ENCODE measurements at places on chromosomes 5 and 9. TPM values are rescaled to one million over a fixed set of nuclear protein-coding genes. Genes with fewer than 3 reads are reported as not detected.

DNA sequence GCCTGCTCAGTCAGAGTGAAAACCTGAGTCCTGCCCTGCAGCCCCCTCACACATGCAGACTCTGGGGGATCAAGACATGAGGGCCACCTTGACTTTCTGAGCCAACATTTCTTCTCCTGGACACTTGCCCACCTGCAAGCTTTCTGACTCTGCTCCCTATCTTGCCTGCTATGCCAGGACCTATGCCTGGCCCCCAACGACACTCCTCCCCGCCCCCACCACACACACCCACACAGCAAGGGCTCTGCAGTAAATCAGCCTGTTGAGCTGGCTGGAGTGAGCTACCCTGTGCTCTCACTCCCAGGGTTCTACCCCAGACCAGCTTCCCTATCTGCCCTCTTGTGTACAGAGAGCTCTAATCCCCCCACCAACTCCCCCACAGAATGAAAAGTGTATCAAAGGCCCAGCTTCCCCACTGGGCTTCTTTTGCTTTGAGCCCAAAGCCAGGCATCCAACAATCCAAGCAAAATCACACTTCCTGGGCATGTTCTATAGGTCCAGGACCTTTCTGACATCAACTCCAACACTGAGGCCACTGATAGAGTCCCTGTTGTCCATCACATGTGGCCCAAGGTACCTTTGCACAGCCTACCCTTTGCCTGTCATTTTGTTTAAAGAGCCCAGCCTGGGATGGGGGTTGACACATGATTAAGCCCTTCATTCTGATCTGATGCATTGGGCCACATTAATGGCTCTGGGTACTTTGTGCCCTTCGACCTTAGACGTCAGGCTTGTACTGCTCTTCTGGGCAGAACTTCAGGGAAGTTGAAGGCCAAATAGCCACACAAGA lies 7.2 kb downstream of the PDLIM4 start:
- DNase-seq, result no peak
- H3K36me3 ChIP-seq, result no peaks in the 10 kb centered on the region
- H3K4me3 ChIP-seq, result no peak overlapping the region
- no peaks in the 10 kb centered on the region for H3K27me3 ChIP-seq

Gene OR2S2
- total RNA-seq, result not detected

DNA sequence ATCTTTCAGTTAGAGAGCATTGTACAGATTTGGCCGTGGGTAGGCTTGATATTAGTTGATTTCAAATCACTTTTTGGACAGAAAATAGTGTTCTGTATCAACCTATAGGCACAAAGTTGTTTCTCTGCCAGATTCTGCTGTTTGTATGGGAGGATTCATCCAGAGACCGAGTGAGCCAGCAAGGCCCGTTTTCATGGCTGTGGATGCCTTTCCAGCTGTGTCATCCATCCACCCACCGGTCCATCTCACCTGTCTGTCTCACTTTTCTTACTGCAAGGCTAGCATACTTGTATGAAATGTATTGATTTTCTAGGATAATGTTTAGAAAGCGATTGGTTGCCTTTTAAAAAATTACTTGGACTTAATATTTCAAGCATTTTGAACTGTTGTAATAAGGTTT lies 34.4 kb downstream of the ICE1 start:
- H3K4me1 ChIP-seq, result no peaks in the 10 kb centered on the region
- H3K4me3 ChIP-seq, result no peak overlapping the region
- H3K27ac ChIP-seq, result no peak overlapping the region
- peaks cover 40% of the 10 kb centered on the region for H3K36me3 ChIP-seq
- DNase-seq, result no peak
- no peaks in the 10 kb centered on the region for H3K27me3 ChIP-seq

DNA sequence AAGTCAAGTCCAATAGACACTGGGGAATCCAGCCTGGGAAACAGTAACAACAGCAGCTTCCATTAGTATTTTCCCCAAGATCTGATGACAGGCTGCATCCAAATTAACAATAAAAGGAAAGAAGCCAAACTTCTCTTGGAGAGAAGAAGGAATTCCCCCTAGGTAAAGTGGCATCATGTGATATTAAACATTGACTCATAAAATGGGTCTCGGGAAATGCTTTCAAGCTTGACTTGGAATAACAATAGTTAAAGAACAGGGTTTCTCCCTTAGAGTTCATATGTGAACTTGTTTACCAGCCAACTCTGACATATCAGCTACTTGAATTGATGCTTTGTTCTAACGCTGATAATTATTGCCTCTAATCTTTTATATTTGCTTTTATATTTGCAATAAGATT lies 45.4 kb downstream of the ENTREP1 start:
- no peaks in the 10 kb centered on the region for H3K36me3 ChIP-seq
- H3K4me3 ChIP-seq, result no peak overlapping the region
- H3K27ac ChIP-seq, result no peak overlapping the region

- DNase-seq, result no peak
- H3K27ac ChIP-seq, result no peak overlapping the region
- H3K4me3 ChIP-seq, result no peak overlapping the region
- no peaks in the 10 kb centered on the region for H3K36me3 ChIP-seq
- no peaks in the 10 kb centered on the region for H3K4me1 ChIP-seq
- H3K27me3 ChIP-seq, result no peaks in the 10 kb centered on the region
These were observed 268.3 kb downstream of the PJA2 start for GRCh38 chr5:109141222-109142200.

- H3K4me3 ChIP-seq, result no peak overlapping the region
- no peak overlapping the region for H3K27ac ChIP-seq
These were observed 82.8 kb downstream of the LMX1B start for GRCh38 chr9:126696401-126697145.

GRCh38 chr5:148831590-148832565 lies 5.5 kb downstream of the ADRB2 start:
- peak; percentile 83 for DNase-seq
- no peaks in the 10 kb centered on the region for H3K36me3 ChIP-seq
- peak overlapping the region; percentile 78 for H3K4me3 ChIP-seq
- H3K27ac ChIP-seq, result peak overlapping the region; percentile 92

- no peak for DNase-seq
- H3K27me3 ChIP-seq, result no peaks in the 10 kb centered on the region
- no peaks in the 10 kb centered on the region for H3K36me3 ChIP-seq
- no peaks in the 10 kb centered on the region for H3K4me1 ChIP-seq
- H3K27ac ChIP-seq, result no peak overlapping the region
These were observed 188.3 kb downstream of the BRINP1 start for GRCh38 chr9:119180897-119181296.

DNA sequence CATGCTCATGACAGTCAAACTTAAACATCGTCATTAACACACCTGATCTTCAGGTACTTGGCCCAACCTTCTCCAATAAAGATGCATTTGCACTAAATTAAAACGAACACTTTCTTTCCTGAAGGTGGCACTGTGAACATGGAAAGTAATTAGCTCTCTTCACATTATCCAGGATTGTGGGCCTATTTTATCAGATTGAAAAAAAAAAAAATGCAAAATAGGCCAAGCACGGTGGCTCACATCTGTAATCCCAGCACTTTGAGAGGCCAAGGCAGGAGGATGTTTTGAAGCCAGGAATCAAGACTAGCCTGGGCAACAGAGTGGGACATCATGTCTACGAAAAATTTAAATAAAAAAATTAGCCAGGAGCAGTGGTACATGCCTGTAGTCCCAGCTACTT lies 14.4 kb upstream of the CDC20B start:
- no peaks in the 10 kb centered on the region for H3K27me3 ChIP-seq
- no peaks in the 10 kb centered on the region for H3K36me3 ChIP-seq

- no peak overlapping the region for H3K4me3 ChIP-seq
- no peaks in the 10 kb centered on the region for H3K4me1 ChIP-seq
- DNase-seq, result no peak
- no peak overlapping the region for H3K27ac ChIP-seq
- H3K36me3 ChIP-seq, result no peaks in the 10 kb centered on the region
These were observed 239.9 kb downstream of the FAM114A2 start for GRCh38 chr5:153798830-153799229.

DNA sequence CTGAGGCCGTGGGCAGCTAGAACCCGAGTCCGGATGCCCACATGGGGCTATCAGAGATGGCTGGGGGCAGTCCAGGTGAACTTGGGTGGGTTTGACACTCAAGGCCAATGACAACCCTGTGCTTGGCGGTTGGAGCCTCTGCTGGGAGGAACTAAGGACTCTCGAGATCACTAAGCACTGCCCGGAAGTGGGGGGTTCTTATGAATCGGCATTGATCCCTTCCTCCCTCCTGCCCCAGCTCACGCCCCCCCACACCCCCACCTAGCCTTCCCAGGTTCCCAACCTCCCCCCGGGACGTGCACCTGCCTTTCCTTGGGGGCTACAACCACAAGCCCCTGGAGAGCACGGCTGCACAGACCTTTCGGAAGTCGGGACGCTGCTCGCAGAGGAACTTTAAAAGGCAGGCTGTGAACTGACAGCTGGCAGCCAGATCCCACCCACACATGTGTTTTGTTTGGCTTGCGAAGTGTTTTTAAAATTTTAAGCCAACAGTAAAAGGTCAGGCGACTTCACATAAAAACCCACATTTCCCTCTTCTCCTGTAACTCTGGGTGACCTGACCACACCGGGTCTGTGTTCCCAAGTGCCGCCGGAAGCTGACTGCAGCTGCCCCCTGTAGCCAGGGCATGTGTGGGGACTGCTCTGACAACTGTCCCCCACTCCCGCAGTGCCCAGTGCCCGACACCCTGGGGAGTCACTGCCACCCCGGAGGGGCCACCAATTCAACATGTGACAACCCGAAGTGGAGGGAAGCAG lies 5.1 kb upstream of the RALGDS start:
- H3K36me3 ChIP-seq, result no peaks in the 10 kb centered on the region
- no peak overlapping the region for H3K4me3 ChIP-seq
- H3K4me1 ChIP-seq, result peaks cover 52% of the 10 kb centered on the region
- no peak overlapping the region for H3K27ac ChIP-seq
- no peak for DNase-seq

DNA sequence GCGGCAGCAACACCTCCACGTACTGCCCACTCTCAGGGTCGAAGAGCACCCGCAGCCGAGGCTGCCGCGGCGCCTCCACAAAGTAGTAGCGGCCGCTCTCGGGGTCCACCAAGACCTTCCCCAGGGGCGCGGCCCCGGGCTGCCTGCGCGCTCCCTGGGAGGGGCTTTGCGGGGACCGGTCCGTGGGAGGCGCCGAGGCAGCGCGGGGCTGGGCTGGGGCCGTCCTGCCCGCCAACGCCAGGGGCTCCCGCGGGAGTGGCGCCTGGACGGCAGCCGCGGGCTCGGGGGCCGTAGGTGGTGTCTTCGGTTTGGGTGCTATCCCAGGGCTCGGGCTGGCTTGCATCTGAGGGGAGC lies 2.6 kb upstream of the MZB1 start:
- no peaks in the 10 kb centered on the region for H3K27me3 ChIP-seq
- H3K36me3 ChIP-seq, result no peaks in the 10 kb centered on the region
- H3K4me1 ChIP-seq, result peaks cover 56% of the 10 kb centered on the region

- H3K4me1 ChIP-seq, result no peaks in the 10 kb centered on the region
- no peak overlapping the region for H3K27ac ChIP-seq
- no peaks in the 10 kb centered on the region for H3K27me3 ChIP-seq
- no peak for DNase-seq
- H3K4me3 ChIP-seq, result no peak overlapping the region
These were observed 71.4 kb upstream of the MOCS2 start for GRCh38 chr5:53180991-53181390.

DNA sequence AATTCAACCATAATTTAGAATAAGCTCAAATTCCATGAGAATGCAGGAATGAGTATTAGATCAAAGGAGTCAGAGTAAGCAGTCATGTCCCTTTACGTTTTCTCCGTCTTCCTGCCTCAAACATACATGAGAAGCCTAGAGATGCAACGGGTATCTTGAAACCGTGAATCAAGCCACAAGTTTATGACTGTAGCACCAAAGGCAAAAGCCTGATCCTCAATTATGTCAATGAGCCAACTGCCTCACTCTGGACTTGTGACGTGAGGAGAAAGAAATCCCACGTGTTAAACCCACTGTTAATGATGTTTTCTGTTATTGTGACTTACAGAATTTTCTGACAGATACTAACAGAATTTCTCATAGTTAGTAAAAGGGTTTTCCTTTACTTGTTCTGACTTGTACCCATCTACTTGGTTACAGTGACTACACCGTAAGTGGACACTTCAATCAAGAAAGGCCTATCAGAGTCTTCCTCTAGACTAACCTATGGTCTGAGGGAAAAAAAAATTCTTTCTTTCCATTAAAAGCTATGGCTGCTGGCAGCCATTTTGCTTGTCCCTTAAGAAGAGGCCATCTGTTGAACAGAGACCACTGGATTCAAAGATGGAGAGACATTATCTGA lies 35.3 kb upstream of the HK3 start:
- H3K27ac ChIP-seq, result no peak overlapping the region
- no peaks in the 10 kb centered on the region for H3K27me3 ChIP-seq
- H3K4me3 ChIP-seq, result no peak overlapping the region
- DNase-seq, result no peak
- H3K36me3 ChIP-seq, result peaks cover 28% of the 10 kb centered on the region

GRCh38 chr5:159041444-159042198 lies 58.1 kb downstream of the EBF1 start:
- H3K27ac ChIP-seq, result peak overlapping the region; percentile 98
- peak overlapping the region; percentile 48 for H3K4me3 ChIP-seq
- peak; percentile 75 for DNase-seq
- peaks cover 81% of the 10 kb centered on the region for H3K4me1 ChIP-seq

GRCh38 chr9:113945784-113946183 lies 69.7 kb downstream of the ZNF618 start:
- H3K27ac ChIP-seq, result no peak overlapping the region
- H3K27me3 ChIP-seq, result no peaks in the 10 kb centered on the region
- DNase-seq, result no peak
- H3K36me3 ChIP-seq, result no peaks in the 10 kb centered on the region
- no peaks in the 10 kb centered on the region for H3K4me1 ChIP-seq

GRCh38 chr9:137089232-137089947 lies 2.6 kb downstream of the MAN1B1 start:
- no peaks in the 10 kb centered on the region for H3K36me3 ChIP-seq
- DNase-seq, result no peak
- H3K4me3 ChIP-seq, result no peak overlapping the region
- no peaks in the 10 kb centered on the region for H3K27me3 ChIP-seq
- no peak overlapping the region for H3K27ac ChIP-seq

Gene PDCD1LG2
- not detected for total RNA-seq

DNA sequence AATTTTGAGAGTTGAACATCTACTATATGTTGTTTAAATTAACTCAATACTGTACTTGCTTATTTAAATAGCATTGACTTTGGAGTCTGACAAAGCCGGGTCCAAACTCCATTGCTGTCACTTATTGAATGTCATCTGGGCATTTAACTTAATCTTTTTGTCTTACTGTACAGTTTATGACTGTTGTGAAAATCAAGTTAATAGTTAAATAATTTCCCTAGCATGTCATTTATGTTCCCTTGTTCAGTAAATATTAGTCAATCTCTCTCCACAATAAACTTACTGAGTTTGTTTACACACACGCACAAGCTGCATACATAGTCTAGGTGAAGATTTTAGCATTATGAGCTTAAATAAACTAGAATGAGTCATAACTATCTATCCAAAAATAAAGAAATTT lies 6.3 kb upstream of the UGCG start:
- H3K4me3 ChIP-seq, result no peak overlapping the region
- no peak overlapping the region for H3K27ac ChIP-seq
- no peaks in the 10 kb centered on the region for H3K36me3 ChIP-seq
- no peaks in the 10 kb centered on the region for H3K4me1 ChIP-seq

GRCh38 chr5:61139094-61139873 lies 23.0 kb downstream of the SMIM15 start:
- no peaks in the 10 kb centered on the region for H3K27me3 ChIP-seq
- H3K4me1 ChIP-seq, result no peaks in the 10 kb centered on the region
- H3K27ac ChIP-seq, result no peak overlapping the region
- no peak overlapping the region for H3K4me3 ChIP-seq
- H3K36me3 ChIP-seq, result no peaks in the 10 kb centered on the region

GRCh38 chr5:35131723-35132122 lies 84.0 kb upstream of the AGXT2 start:
- DNase-seq, result no peak
- H3K27ac ChIP-seq, result no peak overlapping the region
- no peak overlapping the region for H3K4me3 ChIP-seq

Measured in Karpas-422 (cell line).